ENCODE measurements at places on chromosomes 12 and 14. TPM values are rescaled to one million over a fixed set of nuclear protein-coding genes. Genes with fewer than 3 reads are reported as not detected.

DNA sequence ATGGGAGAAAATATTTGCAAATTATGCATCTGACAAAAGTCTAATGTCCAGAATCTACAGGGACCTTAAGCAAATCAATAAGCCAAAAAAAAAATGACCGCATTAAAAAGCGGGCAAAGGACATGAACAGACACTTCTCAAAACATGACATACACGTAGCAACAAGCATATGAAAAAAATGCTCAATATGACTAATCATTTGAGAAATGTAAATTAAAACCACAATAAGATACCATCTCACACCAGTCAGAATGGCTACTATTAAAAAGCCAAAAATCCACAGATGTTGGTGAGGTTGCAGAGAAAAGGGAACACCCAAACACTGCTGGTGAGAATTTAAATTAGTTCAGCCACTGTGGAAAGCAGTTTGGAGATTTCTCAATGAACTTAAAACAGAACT is 16.1 kb downstream of the PAWR start:
- no peak overlapping the region for H3K4me3 ChIP-seq
- DNase-seq = no peak
- no peaks in the 10 kb centered on the region for H3K27me3 ChIP-seq
- H3K4me1 ChIP-seq = no peaks in the 10 kb centered on the region
- H3K27ac ChIP-seq = no peak overlapping the region
- no peaks in the 10 kb centered on the region for H3K36me3 ChIP-seq

- no peak overlapping the region for H3K4me3 ChIP-seq
- H3K27ac ChIP-seq = no peak overlapping the region
- no peak for DNase-seq
- H3K36me3 ChIP-seq = no peaks in the 10 kb centered on the region
- H3K4me1 ChIP-seq = no peaks in the 10 kb centered on the region
- H3K27me3 ChIP-seq = no peaks in the 10 kb centered on the region
These were observed 9.5 kb upstream of the RABGGTA start for GRCh38 chr14:24280797-24281460.

FAM186B gene
- total RNA-seq = 7.0 TPM

DNA sequence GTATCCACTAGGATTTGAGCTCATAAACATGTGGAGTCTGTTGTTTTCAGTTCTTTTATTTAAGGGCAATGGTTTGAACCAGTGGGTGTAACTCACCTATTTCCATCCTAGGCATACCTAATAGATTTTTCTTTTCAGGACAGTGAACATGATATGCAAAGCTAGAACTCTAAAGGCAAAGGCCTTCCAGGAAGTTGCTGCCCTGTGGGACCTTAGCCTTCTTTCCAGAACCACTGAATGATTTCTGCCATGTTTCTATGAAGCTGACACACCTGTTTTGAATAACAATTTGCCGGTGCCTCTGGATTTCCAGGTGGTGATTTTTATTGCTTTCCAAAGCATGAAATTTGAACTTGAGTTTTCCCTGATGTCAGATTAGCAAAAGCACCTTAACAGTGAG is 372.9 kb upstream of the FAR2 start:
- no peak overlapping the region for H3K4me3 ChIP-seq
- H3K4me1 ChIP-seq = no peaks in the 10 kb centered on the region
- H3K36me3 ChIP-seq = no peaks in the 10 kb centered on the region
- DNase-seq = no peak
- H3K27me3 ChIP-seq = no peaks in the 10 kb centered on the region

- H3K27ac ChIP-seq = no peak overlapping the region
- no peaks in the 10 kb centered on the region for H3K36me3 ChIP-seq
- DNase-seq = no peak
These were observed 301.9 kb downstream of the CCER1 start for GRCh38 chr12:90653040-90653439.

DNA sequence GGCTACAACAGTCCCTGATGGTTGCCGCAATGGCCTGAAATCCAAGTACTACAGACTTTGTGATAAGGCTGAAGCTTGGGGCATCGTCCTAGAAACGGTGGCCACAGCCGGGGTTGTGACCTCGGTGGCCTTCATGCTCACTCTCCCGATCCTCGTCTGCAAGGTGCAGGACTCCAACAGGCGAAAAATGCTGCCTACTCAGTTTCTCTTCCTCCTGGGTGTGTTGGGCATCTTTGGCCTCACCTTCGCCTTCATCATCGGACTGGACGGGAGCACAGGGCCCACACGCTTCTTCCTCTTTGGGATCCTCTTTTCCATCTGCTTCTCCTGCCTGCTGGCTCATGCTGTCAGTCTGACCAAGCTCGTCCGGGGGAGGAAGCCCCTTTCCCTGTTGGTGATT is 16.9 kb downstream of the GPRC5A start:
- no peaks in the 10 kb centered on the region for H3K36me3 ChIP-seq
- H3K27ac ChIP-seq = no peak overlapping the region
- DNase-seq = no peak

KRT85 gene
- not detected for total RNA-seq
